Gastrocnemius medialis (tissue), 4 donors: ENCODE measurements at places on chromosomes 6 and 20. TPM values are rescaled to one million over a fixed set of nuclear protein-coding genes. Genes with fewer than 3 reads are reported as not detected.

NOX3 gene
- total RNA-seq = not detected

NKAIN2 gene
- total RNA-seq = not detected

HRH3 gene
- not detected for total RNA-seq

SS18L1 gene
- total RNA-seq = 14.0 TPM

RUNX2 gene
- 0.95 TPM for total RNA-seq

HLA-DPA1 gene
- total RNA-seq = 27.3 TPM

FAM209B gene
- not detected for total RNA-seq
